ENCODE measurements at places on chromosomes 1 and 21.

DNA sequence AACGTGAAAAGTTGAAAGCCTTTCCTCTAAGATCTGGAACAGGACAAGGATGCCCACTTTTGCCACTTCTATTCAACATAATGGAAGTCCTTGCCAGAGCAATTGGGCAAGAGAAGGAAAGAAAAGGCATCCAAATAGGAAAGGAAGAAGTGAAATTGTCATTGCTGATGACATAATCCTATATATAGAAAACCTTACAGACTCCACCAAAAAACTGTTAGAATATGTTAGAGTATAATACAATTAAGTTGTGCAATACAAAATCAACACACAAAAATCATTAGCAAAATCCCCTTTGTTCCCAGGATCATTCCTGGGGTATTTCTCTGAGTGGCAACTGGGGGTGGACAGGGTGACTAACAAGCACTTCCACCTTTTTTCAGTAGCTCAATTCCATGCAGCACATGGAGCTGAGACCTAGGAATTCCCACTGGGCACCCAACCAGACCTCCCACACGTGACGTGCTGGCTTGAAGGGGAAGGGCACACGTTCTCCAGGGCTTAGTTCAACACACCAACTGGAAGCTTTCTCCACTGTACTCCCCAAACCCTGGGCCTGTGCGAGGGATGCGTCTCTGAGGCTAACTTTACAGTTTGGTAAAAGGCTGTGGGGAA is 9.6 kb downstream of the STUM start:
- no peak for DNase-seq

DNA sequence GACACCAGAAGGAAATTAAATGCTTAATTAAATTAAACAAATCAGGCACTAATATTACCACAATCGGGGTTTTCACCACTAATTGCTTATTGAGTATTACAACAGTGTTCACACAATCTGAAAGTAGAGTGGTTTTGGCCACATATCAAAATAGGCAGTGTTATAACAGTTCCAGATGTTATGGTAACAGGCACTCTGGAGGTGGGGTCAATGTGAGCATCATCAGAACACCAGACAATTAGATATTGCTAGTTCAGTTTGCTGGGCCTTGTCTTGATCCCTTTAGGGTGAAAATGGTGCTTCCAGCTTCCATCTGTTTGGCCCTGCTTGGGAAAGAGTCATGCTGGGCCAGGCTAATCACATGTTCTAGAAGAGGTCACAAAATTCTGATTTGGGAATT is 14.5 kb upstream of the DDAH1 start:
- no peak for DNase-seq

DNA sequence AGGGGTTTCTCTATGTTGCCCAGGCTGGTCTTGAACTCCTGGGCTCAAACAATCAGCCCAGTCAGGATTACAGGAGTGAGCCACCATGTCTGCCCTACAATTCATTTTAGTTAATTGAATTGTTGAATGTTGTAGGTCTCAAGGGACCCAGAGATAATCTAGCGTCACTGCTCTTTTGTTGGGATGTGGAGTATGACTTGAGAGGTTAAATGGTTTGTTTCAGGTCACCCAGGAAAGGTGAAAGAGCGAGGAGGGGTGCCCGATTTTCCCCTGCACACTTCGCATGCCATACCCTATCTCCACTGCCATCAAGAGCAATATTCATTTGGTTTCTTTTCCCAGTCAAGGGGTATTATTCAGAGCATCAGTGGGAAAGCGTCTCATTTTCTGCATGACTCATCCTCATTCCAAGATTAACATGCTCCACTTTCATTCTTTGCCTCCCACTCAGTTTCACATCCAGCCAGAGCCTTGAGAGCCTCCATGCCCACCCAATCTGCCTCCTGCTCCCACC is 13.1 kb upstream of the SLC30A1 start:
- no peak for DNase-seq

DNA sequence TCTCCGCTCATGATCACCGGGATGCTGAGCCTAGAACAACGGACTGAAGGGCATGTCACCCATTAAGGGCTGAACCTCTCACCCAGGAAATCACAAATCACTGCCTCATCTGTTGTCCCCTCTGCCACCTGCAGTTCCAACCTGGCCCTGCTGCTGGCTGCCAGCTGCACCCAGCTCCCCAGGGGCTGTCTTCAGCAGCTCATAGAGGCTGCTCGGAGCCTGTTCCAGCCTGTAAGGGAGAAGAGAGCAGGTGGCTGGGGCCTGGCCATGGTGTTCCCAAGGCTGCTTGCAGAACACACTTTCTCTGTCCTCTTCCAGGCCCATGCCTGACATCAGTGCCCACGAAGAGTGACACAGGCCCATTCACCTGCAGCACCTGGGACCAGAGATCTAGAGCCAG is 44.5 kb upstream of the DISP3 start:
- no peak for DNase-seq

- no peak for DNase-seq
Measured at GRCh38 chr1:111541721-111542120, 38.3 kb upstream of the ADORA3 start.

DNA sequence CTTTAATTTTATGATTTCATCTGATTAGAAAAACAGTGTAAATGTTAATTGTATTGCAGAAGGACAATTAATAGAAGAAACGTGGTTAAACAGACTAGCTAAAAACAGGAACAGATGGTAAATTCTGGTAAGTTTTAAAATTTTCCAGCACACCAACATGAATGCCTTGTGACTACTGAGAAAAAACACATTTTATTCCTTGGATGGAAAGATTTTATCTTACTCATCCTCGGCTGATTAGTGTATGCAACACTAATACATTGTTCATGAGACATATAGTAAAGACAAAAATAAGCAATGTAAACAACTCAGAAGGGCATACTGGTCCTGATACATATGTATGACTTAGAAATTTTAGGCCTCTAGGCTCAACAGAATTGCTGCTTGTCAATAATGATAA is 4.9 kb upstream of the AK5 start:
- no peak for DNase-seq

DNA sequence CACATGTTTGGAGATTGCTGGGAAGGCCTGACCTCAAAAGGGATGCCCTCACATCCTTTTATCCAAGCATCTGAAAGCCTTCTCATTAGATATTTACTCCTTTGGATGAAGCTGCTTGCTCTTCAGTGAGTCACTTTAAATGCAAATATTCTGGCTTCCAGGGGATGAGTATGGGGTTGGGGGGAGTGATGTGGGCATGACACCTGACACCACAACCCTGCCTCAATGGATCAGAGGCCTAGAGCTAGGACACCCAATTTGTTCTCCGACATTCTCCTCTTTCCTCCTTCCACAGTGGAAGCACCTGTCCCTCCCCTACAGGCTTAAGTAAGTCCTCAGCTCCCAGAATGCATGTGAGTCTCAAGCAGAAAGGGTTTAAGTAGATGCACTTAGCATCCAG is 238.3 kb downstream of the OMA1 start:
- no peak for DNase-seq

DNA sequence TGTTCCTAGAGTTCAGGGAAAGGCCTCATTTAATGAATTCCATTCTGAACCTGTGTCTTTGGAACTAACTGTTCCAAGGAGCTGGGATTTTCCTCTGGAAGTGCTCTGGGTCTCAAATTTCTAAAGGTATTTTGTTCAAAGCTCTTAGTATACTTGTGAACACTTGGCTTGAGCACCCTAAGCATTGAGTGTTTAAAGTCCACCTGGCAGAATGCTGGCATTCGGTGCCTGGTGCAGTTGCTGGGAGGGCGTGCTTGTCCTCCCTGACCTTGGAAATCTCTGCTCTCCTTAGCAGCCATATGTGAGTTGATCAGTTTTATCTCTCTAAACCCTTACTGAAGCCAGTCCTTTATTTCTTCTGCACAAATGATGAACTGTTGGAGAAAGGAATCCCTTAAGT is 3.0 kb downstream of the MTARC2 start:
- DNase-seq = no peak

- DNase-seq = no peak
Measured at GRCh38 chr1:81412954-81413353, 387.8 kb upstream of the ADGRL2 start.

- DNase-seq = no peak
Measured at GRCh38 chr21:28943631-28944030, 49.0 kb downstream of the LTN1 start.

DNA sequence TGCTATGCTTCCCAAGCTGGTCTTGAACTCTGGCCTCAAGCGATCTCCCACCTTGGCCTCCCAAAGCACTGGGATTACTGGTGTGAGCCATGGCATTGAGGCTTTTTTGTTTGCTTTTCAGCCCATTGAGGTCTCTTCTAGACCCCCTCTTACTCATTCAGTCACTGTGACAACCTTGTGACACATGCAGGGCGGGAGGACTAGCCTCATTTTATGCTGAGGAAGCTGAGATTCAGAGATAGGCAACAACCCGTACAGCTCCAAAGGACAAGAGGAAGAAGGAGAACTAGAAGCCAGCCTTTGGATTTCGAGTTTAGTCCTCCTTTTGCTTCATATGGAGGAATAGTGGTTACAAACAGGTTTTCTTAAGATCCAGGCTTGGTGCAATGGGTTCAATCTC is 83.9 kb upstream of the WDR26 start:
- DNase-seq = no peak

DNA sequence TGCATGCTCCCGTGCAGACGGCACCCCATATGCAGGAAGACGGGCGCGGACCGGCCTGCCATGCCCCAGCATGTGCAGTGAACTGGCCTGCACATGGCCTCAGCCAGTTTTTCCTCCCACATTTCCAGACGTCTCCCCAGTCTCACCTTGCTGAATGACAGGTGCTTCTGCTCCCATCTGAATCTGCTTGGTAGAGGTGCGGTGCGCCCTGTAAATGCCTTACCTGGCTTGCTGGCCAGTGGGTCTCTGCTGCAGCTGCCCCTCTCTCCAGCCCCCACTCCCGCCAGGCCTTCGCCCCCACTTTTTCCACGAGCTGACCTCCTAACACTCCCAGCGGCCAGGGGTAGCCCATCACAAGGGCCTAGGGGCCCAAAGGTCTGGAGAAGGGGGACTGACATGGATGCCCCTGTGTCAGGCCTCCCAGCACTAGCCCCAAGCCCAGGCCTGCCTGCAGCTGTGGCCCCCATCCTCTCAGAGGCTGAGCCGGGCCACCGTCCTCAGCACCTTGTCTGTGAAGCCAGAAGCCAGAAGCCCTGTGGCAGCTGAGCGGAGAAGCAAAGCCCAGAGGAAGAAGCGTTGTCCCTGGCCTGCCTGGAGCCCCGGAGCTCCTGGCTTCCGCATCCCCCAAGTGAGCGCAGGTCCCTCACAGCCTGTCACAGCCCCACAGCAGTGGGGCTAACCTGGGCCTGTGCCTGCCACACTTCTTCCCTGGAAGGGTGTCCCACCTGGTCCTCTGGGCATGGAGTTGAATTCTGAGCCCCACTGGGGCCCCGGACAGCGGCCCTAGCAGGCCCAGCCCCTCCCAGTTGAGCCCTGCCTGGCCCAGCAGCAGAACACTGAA is 3.7 kb upstream of the SLC19A1 start:
- no peak for DNase-seq

DNA sequence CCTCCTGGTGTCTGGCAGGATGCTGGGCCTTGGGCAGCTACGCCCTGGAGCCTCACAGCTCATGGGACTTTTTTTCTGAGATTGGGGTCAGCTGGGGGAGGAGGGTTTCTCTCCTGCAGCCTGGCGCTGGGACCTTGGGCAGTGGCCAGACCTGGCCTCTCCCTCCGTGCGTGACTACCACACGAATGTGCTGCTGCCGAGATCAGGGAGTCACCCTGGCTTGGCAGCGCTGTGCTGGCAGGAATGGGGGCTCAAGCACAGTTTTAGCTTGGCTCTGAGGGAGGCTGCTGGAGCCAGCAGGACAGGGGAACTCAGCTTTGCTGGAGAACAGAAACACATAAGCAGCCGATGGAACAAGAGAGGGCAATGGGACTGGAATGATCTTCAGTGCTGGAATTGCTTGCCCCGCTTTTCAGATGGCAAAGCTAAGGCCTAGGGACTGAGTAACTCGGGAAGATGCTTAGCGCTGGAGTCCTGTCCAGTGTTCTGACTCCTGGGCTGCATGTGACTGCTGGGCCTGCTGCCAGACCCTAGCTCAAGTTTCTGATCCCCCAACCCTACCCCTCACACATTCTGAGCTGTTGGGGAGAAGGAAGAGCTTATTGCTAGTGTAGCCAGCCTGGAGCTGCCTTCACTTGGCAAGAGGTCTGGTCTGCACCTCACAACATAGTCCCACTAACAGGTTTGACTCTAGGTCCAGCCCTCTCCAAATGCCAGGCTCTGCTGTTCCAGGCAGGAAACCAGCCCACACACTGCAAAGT is 69.9 kb downstream of the NAV1 start:
- no peak for DNase-seq

GRCh38 chr21:26686278-26686677 is 113.2 kb upstream of the CYYR1 start:
- no peak for DNase-seq

GRCh38 chr1:228735871-228736586 is 750 bp downstream of the RHOU start:
- DNase-seq = no peak

DNA sequence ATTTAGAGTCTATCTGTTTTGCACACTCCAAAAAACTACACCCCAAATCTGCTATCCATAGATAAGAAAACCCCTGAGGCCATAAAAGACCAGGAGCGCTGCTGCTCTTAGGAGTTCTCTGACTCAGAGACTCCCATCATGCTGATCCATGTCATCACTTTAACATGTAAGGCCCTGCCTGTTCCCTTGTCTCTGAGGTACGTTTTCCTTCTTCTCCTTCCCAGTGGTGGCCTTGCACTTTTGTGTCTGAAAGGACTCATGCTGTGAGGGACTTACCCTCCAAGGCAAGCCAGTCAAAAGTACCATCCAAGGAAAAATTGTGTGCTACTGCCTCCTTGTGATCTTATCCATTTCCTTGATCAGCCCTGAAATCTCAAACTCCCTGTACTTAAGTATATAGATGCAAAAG is 427.4 kb upstream of the NCAM2 start:
- no peak for DNase-seq

GRCh38 chr21:38416791-38417190 is 81.5 kb downstream of the ERG start:
- no peak for DNase-seq

DNA sequence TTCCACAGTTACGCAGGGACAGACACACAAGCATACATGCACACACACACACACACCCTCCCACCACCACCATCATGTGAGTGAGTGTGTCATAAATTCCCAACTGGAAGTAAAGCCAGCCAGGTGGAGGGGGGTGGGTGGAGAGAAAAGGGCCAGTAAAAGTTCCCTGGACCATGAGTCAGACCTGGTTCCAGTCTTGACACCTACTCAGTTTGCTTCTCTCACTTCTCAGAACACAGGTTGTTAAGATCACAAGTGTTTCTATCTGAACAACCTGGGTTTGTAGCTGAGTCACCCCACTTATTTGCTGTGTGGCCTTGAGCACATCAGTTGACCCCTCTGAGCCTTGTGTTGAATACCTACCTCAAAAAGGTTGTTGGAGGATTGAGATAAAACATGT is 9.6 kb downstream of the EPHA10 start:
- no peak for DNase-seq
